ENCODE measurements at places on chromosomes 11 and 22.

DNA sequence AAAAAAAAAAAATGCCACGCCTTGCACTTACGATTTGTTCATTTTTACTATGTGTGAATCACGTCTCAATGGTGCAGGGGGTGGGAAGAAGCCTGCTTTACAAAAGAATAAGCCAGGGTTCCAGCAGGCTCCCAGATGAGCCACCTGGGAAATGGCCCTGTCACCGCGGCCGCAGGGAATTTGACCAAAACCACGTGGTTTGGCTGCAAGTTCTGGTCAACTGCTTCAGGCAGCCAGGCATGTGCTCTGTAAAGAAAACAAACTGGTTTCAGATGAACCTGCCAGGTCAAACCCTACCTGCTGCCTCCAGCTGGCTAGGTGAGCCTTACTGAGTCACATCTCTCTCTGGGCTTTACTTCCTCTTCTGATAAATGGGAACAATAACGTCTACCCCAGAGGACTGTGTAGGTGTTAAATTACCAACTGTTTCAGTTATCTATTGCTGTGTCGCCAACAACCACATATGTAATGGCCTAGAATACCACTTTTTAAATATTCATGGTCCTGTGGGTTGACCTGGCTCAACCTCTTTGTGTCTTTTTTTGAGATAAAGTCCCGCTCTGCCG, 30.5 kb upstream of the GCAT start:
- peak; percentile 91 for DNase-seq

DNA sequence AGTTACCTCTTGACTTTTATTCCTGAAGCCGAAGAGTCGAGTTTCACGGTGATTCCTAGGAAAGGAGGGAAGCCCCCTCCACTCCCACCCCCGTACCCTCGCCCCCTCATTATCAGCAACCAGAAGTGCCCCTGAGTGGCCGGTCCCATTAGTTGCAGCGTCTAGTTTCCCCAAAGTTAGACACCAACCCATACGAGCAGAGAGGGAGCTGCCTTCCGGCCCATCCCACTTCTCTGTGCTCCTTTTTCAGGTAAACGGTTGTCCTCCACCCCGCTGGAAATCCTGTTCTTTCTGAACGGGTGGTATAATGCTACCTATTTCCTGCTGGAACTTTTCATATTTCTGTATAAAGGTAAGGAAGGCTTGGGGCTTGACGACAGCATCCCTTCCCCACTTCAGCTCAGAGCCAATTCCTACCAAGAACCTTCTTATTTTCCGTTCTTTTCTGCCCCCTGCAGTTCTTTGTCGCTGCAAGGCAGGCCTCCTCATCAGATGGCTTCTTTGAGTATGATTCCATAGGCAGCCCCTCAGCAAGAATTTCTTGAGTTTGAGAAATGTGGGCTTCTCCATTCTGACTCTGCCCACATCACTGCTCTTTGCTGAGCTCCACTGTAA, 701 bp downstream of the TMEM216 start:
- no peak for DNase-seq

GRCh38 chr11:86570020-86570419, 102.4 kb downstream of the ME3 start:
- DNase-seq: no peak

- DNase-seq: no peak
Measured at GRCh38 chr11:27603376-27603990, 96.8 kb downstream of the BDNF start.

GRCh38 chr11:36122671-36123070, 166.6 kb downstream of the COMMD9 start:
- DNase-seq: no peak

DNA sequence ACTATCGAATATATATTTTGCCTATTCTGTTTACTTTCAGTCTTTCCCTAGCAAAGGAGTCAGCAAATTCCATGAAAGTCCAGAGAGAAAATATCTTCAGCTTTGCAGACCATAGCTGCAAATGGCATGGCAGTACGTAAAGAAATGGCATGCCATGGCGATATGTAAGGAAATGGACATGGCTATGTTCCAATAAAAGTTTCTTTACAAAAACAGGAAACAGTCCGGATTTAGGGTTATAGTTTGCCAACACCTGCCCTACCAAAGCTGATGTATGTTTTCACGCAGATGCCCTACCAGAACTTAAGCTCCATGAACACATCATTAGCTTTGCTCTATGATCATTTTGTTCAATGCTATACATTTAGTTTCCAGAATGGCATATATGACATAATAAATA, 19.5 kb downstream of the KIAA0930 start:
- DNase-seq: no peak

GRCh38 chr22:21044931-21045584, 688 bp upstream of the LRRC74B start:
- DNase-seq: no peak

GRCh38 chr11:34044664-34045485, 6.7 kb upstream of the CAPRIN1 start:
- DNase-seq: peak; percentile 84

GRCh38 chr22:31901388-31902137, 42.8 kb upstream of the YWHAH start:
- no peak for DNase-seq

GRCh38 chr11:123841174-123841573, 35.0 kb upstream of the OR6M1 start:
- DNase-seq: no peak

DNA sequence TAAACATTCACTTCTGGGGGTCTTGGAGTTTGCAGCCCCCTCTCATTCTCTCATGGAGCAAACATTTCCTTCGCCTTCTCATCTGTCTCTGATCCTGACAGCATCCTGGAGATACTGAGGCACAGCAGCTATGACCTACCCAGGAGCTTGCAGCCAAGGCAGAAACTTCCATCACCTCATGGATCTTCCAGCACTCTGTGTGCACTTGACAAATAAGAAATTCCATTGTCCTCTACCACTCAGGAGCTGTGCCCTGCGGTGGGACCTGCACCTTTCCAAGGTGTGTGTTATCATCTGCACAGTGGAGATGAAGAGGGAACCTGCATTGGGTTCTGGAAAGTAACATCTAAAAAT, 49.1 kb downstream of the GGTLC2 start:
- DNase-seq: no peak

DNA sequence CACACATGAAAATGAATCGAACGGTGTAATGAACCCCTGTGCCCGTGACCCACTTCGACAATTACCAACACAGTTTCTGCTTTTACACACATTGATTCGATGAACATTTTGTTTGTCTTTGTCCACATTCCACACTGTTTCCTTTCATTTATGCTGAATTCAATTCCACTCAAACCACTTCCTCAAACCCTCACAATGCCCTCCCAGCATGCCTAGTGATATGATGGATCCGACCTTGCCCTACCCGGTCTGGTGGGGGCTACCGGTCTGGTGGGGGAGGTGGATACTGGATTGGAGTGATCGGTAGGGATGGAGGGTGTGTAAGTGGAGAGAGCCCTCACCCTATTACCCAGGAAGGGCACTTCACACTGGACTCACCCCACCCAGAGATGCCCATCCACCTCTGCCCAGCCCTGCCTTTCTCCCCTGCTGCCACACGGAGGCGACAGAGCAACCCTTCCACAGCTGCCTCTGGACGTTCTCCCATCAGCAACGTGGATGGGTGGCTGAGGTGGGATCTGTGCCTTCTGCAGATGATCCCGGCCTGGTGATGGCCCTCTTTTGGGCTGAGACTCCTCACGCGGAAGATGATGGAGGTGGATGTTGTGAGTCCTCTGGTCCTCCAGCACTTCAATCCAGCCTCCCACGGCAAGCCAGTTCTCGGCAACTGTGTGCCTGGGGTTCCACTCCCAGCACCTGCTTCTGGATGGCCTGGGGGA, 33.0 kb upstream of the P2RY2 start:
- DNase-seq: peak; percentile 79

- no peak for DNase-seq
Measured at GRCh38 chr11:33835143-33835878, 56.6 kb downstream of the LMO2 start.

- no peak for DNase-seq
Measured at GRCh38 chr22:37354261-37354660, 72.0 kb downstream of the CYTH4 start.

- no peak for DNase-seq
Measured at GRCh38 chr22:40932396-40932795, 18.8 kb upstream of the RBX1 start.

GRCh38 chr11:1858154-1858553, 5.3 kb downstream of the LSP1 start:
- no peak for DNase-seq

DNA sequence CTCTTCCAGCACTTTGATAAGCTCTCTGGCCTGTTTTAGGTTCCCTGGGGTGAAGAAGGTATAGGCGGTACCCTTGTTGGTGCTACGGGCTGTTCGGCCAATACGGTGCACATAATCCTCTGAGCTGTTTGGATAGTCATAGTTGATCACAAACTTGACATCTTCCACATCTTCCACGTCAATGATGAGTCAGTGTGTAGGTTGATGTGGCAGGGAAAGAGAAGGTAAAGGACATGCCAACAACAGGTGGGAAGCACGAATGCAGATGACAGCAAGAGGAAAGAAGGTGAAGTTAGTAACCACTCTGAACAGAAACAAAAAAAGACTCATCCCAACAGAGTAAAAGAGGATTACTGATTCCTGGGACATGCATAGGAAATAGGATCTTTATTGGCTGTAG, 18.2 kb downstream of the DDX17 start:
- DNase-seq: no peak

GRCh38 chr11:24078018-24078417, 418.8 kb upstream of the LUZP2 start:
- DNase-seq: no peak

DNA sequence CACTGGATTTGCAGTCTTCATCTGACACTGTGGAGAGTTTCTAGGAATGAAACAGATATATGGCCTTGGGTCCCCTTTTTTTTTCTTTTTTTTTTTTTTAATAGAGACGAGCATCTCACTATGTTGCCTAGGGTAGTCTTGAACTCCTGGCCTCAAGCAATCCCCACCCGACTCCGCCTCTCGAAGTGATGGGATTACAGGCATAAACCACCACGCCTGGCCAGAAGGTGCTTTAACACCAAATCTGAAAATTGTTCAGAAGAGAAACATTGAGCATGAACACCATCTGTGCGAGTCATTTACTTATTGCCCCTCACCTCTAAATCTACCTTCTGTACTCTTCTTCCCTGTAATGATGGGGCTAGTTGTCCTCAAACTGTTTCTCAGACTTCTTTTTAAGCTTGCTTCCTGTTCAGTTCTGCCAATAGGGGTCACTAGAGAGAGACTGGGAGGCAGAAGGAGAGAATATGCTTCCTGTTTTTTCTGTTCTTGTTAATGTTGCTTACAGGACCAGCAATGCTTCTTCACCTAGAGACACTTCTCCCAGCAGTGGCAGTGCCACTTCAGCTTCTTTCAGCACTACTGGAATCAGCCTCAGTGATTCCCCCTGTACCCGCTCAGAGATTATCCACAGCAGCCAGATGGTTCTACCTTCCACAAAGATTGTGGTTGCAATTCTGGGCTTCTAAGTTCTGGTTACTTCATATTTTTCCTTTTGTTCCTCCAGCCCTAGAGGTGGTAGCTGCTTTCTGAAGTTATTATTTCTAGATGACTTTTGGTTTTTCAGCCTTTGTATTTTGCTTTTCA, 20.8 kb upstream of the ZBED5 start:
- no peak for DNase-seq

- no peak for DNase-seq
Measured at GRCh38 chr11:24082241-24082640, 414.6 kb upstream of the LUZP2 start.

GRCh38 chr11:105860105-105860504, 161.9 kb downstream of the MSANTD4 start:
- no peak for DNase-seq

GRCh38 chr11:45507916-45508315, 157.5 kb downstream of the CHST1 start:
- DNase-seq: no peak

- DNase-seq: no peak
Measured at GRCh38 chr11:68682531-68682961, 1.8 kb upstream of the GAL start.

DNA sequence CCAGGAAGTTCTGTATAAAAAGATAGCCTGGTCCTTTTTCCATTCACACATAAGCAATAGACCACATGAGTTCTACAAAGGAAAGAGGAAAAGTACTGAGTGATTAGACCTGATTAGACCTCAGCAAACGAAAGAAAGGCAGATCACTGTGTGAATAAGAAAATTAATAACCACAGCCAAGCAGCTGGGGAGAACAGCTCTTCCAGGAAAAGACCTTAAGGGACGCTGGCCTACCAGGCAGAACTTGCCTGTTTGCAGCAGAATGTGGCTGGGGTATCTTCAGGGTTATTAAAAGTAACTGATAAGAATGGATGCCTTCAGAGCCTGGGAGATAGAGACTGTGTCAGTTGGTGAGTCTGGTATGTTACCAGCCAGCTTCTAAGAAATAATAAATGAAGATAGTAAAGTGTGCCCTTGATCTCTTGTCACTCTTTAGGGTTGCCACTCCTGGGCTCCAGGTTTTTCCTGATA, 172.9 kb downstream of the DBX1 start:
- DNase-seq: no peak

- DNase-seq: no peak
Measured at GRCh38 chr22:24768537-24769374, 5.8 kb downstream of the PIWIL3 start.

GRCh38 chr22:31973739-31974138, 29.4 kb downstream of the YWHAH start:
- DNase-seq: no peak

DNA sequence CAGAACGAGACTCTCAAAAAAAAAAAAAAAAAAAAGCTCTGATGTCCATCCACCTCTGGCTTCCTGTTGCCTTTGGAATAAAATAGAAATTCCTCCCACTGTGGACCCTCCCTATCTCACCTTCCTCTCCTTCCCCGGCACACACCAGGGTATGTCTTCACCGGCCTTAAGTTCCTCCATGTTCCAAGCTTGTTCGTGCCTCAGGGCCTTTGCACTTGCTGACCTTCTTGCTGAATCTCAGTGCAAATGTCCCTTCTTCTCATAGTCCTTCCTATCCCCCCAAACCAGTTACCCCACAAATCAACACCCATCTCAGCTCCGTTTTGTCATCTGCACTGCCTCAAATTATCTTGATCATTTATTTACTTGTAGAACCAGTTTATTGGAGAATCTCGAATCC, 20.6 kb downstream of the IFT27 start:
- no peak for DNase-seq

DNA sequence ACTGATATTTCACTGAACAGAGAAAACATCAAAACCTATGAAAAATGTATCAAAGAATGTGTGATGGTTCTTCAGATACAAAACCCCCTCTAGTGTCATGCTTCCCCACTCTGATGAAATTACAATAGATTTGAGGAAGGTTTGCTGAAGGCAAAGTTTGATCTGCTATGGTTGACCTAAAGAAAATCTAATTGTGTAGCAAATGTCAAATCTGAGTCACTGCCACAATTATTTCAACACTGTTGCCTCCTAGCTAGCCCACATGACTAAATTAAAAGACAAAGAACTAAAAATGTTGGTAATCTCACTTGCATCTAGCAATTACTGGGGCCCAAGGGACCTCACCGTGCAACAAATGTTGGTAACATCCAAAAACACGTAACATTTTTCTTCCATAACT, 728.0 kb downstream of the DLG2 start:
- no peak for DNase-seq

- peak; percentile 56 for DNase-seq
Measured at GRCh38 chr22:20430720-20431510, 6.7 kb downstream of the SCARF2 start.

- no peak for DNase-seq
Measured at GRCh38 chr22:36588285-36588684, 59.3 kb upstream of the EIF3D start.

Measured in RWPE2 (cell line).